NCI-H1105 treated with DMSO at 0.1 percent for 48 hours (cell line): ENCODE measurements at places on chromosomes 1 and 21.
A peak's percentile ranks its signal among the peaks of the same experiment; 100 is the strongest.

DNA sequence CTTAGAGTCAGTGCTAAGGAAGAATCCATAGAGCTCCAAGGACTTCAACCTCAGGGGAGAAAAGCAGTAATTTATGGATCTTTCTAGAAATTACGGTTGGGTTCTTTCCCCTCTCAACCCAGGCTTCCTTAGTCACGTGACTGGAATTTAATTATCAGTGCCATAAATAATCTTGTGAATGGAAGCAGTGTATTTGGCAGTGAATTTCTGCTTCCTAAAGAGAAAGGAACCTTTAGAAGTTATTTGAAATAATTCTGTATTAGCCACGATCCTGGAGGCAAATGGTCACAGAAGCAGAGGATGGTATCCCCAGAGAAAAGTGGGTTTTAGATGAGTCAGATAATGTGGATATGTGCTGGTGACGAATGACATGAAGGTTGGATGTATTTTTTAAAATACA, 89.6 kb downstream of the NFIA start:
- no peak for DNase-seq

DNA sequence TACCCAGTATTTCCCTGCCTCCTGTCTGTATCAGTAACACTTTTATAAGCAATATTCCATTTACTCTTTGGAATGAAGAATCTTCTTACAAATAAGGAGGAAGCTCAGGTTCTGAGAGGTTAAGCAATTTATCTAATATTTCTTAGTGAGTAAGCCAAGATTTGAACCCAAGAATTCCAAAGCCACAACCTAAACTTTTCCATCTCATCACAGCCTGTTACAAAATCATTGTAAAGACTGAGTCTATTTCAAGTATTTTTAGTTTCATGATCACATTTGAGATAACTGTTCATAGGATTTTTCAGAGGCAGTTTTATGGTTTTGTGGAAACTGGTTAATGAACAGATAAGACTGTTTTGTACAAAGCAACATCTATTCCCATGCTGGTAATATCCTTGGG, 29.8 kb upstream of the HHAT start:
- DNase-seq = no peak

GRCh38 chr1:63663873-63664272, 70.7 kb downstream of the PGM1 start:
- DNase-seq = no peak

DNA sequence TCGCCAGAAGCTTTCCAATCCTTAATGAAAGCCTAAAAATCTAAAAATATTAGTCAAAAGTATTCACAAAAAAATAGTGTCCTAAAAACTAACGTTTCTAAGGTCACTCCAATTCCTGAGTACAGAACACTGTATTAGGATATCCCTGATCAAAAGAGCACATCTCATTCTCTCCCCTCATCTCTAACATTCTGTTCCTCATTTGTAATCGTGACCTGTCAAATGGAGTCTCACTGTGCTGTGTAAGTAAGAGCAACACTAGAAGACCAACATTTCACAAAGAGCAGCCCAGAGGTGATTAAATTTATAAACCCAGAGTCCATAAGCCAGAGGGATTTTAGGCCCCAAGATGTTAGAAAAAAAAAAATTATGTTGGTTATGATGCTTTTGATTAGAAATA, 26.3 kb downstream of the RGS2 start:
- no peak for DNase-seq

- no peak for DNase-seq
Measured at GRCh38 chr1:221732052-221732451, 9.8 kb downstream of the DUSP10 start.

GRCh38 chr21:45147473-45148315, 73.3 kb downstream of the ADARB1 start:
- no peak for DNase-seq

GRCh38 chr1:35726450-35727433, 8.1 kb upstream of the C1orf216 start:
- DNase-seq = peak; percentile 61

DNA sequence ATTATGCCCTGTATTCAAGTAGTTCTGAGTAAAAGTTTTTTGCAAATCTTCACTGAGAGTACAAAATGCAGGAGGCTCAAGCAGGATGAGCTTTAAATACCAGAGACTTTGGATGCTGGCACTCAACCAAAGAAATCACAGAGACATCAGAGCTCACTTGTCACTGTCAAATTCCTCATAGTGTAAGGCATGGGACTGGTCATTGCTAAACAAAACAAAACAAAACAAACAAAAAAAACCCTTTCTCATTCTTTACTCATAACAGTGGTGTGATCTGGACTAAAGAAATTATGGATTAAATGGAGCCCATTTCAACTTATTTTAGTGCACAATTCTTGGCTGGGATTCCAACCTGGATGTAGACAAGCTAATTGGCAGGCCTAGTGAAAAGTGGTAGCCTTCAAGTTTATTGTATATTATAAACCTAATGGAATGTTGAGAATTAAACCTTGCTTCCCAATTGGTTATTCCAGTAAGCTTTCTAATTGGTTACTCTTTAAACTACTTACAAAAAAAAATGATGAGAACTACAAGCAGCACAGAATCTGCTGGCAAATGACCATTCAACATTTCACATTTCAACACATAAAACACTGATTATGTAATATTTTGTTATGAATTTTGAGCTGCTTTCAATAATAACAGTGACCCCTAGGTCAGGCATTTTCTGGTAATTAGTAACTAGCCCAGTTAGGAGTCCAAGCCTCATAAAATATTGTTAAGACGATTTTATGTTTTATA, 30.6 kb upstream of the NEK7 start:
- DNase-seq = no peak

- no peak for DNase-seq
Measured at GRCh38 chr21:28311411-28312190, 681.1 kb downstream of the LTN1 start.

DNA sequence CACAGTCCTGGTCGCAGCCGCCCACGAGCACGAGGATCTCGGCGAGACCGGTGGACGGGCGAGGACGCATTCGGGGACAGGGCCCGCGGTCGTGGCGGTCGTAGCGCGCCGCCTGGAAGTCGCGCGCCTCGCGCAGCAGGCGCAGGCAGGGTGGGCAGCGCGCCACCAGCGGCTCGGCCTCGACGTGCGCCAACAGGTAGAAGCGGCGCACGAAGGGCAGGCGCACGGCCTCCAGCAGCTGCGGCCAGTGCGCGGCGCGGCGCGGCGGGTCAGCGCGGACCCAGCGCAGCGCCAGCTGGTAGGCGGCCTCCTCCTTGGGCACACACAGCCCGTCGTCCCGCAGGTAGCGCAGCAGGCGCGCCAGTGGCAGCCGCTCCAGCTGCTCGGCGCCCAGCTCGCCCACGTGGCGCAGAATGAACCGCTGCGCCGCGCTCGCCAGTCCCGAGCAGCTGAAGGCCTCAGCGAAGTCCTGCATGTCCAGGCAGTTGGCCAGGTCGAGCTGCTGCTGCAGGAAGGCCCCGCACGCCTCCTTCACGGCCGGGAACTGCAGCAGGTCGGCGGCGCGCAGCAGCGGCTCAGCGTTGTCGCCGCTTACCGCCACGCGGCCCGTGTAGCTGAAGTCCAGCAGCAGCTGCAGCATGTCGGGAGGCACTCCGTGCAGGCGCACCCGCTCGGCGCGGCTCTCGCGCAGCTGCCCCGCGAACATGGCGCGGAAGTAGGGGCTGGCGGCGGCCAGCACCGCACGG, 573 bp downstream of the KLHL21 start:
- peak; percentile 26 for DNase-seq

- DNase-seq = no peak
Measured at GRCh38 chr1:67863637-67864036, 30.4 kb upstream of the GNG12 start.

- DNase-seq = no peak
Measured at GRCh38 chr1:9600861-9601834, 12.4 kb downstream of the TMEM201 start.

GRCh38 chr1:176111835-176112234, 95.3 kb downstream of the COP1 start:
- no peak for DNase-seq

DNA sequence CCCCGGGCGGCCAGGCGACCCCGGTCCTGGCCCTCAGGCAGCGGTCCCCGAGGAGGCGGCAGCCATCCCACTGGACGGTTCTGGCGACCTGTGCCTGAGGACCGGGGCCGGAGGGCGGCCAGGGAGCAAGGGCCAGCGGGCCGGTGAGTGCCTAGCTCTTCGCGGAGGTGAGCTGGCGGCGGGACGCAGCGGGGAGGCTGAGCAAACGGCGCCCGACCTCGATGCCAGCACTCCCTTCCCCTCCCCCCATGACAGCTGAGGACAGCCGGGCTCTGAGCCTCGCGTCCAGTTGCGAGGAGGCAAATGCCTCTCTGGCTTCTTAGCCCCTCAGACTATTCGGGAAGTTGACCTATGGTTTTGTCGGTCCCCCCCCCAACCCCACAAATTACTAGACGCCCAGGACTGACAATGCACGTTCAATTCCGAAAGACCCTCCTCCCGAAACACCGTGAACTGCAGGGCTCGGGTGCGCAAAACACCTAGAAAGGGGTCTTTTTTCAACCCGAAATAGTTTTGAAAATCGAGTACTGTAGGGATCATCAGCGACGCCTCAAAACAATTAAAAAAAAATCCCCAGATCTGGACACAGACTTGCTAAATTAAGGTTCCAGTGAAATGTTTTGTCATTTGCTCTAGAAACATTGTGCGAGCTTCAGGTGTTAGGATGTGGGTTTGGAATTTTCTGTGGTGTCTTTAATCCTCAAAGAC, 8.3 kb downstream of the CDKN2C start:
- DNase-seq = peak; percentile 83

GRCh38 chr1:184479435-184480167, 92.8 kb downstream of the C1orf21 start:
- no peak for DNase-seq

GRCh38 chr1:115595279-115596079, 46.3 kb upstream of the VANGL1 start:
- DNase-seq = peak; percentile 92

- no peak for DNase-seq
Measured at GRCh38 chr1:22816067-22816775, 105.6 kb downstream of the EPHB2 start.
